PC-3 (cell line): ENCODE measurements at places on chromosomes 12 and 14. TPM values are rescaled to one million over a fixed set of nuclear protein-coding genes. Genes with fewer than 3 reads are reported as not detected.

The KCNC2 gene
- total RNA-seq = not detected in 2 replicates

The RTL1 gene
- not detected in 2 replicates for total RNA-seq

The SUOX gene
- total RNA-seq = 18.0 and 33.9 TPM in 2 replicates

The FAM90A1 gene
- total RNA-seq = not detected in 2 replicates

The FGF6 gene
- not detected in 2 replicates for total RNA-seq
